Central memory CD4-positive, alpha-beta T cell (primary cell): ENCODE measurements at places on chromosomes 3 and 15.

GRCh38 chr3:126676919-126677705, 22.2 kb upstream of the TXNRD3 start:
- no peak for DNase-seq

DNA sequence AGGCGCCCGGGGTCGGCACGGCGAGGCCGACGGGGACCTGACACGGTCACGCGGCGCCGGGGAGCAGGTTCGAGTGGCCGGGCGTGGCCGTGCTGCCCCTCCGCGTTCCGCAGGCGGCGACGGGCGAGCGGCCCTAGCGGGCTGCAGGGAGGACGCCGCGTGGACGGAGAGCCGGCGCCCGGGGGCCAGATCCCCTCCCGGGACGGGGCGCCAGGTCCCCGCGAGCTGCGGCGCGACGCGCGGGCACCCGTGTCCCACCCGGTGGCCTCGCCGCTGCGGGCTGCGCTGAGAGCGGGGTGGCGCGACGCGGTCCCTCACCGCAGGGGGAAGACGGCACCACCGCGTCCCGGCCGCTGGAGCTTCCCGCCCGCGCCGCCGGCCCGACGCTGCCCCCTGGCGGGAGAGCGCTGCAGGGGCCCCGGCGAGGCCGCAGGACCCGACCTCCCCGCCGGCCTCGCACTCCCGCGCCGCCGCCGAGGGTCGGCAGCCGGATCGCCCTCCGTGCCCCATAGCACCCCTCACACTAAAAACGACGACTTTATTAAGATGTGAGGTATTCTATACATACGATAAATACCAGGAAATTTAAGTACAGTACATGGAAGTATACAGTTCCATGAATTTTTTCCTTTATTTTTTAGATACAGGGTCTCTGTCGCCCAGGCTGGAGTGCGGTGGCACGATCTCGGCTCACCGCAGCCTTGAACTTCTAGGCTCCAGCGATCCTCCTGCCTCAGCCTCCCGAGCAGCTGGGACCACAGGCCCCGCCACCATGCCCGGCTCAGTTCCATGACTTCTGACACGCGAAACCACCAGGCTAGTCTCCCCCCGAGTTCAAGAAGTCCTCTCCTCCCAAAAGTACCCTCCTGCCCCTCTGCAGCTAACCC, 1.3 kb upstream of the PIGZ start:
- peak; percentile 61 for DNase-seq

DNA sequence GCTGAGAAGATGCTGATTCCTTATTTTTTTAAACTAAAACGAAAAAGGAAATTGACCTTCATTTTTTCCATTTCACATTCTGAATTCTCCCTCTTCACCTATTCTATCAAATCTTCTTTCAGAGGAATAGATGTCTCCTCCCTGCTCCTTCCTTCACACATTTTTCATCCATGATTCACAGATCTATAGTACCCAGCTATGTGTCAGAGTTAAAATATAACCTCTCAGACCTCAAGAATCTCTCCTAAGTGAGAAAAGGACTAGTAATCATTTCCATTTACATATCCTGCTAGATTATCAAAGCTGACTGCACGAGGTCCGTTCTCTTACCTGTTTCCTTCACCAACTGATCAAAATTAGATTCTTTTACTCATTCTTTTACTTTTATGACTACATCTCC, 1297.6 kb upstream of the ALCAM start:
- no peak for DNase-seq

- DNase-seq = no peak
Measured at GRCh38 chr3:160644491-160644890, 32.5 kb upstream of the ARL14 start.

- DNase-seq = no peak
Measured at GRCh38 chr3:177606891-177607290, 409.6 kb upstream of the TBL1XR1 start.

GRCh38 chr3:143287403-143287802, 167.8 kb downstream of the CHST2 start:
- no peak for DNase-seq

- DNase-seq = no peak
Measured at GRCh38 chr3:100796556-100796955, 87.3 kb downstream of the TFG start.

- DNase-seq = no peak
Measured at GRCh38 chr3:60571511-60571910, 679.7 kb downstream of the FHIT start.

- DNase-seq = no peak
Measured at GRCh38 chr3:154885418-154885817, 194.7 kb upstream of the MME start.

- DNase-seq = no peak
Measured at GRCh38 chr15:97081666-97082226, 751.2 kb downstream of the NR2F2 start.

GRCh38 chr3:185365291-185366073, 2.5 kb downstream of the MAP3K13 start:
- no peak for DNase-seq

- DNase-seq = no peak
Measured at GRCh38 chr3:77323626-77324025, 283.7 kb downstream of the ROBO2 start.

DNA sequence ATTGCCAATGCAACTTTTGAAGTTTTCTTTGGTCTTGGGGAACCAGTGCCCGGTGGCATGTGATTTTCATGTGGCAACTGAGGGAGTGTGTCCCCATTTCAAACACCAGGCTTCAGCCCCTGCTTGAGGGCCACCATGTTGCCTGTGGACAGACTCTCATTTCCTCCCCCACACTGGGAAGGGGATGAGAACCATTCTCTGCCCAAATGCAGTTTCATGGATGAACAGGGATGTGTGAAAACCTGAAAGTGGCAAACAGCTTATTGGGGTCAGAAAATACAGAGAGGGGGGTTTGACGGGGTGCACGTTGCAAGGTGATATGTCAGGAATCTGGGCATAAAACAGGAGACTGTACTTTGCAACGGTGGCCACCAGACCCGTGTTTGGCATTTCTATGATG, 6.3 kb downstream of the FAM107A start:
- no peak for DNase-seq

- DNase-seq = no peak
Measured at GRCh38 chr3:9173445-9173844, 76.0 kb downstream of the SRGAP3 start.

GRCh38 chr3:64741341-64741740, 53.5 kb upstream of the ADAMTS9 start:
- no peak for DNase-seq

DNA sequence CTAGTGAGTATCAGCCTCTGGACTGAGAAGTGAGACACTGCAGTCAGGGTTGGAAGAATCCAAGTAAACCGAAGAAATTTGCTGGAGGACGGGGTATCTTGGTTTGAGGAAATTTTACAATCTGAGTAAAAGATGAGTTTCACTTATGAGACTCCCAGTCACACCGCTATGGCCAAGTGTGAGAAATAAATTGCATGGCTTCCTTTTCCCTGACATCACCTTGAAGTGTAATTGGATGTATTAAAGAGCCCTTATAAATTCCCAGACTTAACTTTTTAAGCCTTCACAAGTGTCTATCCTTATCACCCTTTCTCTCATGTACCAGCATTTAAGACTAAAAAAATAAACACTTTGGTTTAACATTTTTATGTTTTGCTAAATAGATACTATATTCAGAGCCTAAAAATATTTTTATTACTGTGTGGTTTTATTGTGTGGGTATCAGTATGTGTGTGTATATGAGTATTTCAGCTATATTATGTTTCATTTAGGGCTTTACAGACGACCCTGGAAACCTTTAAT, 23.8 kb downstream of the USP3 start:
- no peak for DNase-seq
